ENCODE measurements at places on chromosomes 16 and 17. TPM values are rescaled to one million over a fixed set of nuclear protein-coding genes. Genes with fewer than 3 reads are reported as not detected.

Gene GPR179
- 0.03 TPM for total RNA-seq

Gene MED31
- total RNA-seq: 5.0 TPM

Gene TAT
- not detected for total RNA-seq

Gene KRT36
- not detected for total RNA-seq

Gene PIK3R5
- total RNA-seq: 9.4 TPM

Gene PPY
- total RNA-seq: not detected

Gene CTRB1
- total RNA-seq: not detected

DNA sequence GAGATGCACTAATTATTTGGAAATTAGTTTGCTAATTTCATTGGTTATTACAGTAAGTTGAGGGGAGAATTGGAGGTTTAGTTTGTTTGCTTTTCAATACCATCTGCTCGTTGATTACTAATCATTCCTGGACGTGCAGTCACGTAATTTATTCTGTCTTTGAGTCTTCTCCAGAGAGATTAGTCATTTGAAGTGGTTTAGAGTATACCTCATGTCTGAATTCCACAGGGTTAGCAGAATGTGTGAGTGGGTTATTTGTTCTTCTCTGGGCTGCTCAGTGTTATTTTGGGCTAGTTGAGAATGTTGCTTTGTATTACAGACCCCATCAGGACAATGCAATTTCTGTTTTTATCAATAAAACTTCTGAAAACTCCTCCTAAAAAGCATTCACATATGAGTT lies 265.0 kb downstream of the RBFOX1 start:
- H3K36me3 ChIP-seq: no peaks in the 10 kb centered on the region
- H3K27me3 ChIP-seq: no peaks in the 10 kb centered on the region

- no peak overlapping the region for H3K4me3 ChIP-seq
- no peaks in the 10 kb centered on the region for H3K36me3 ChIP-seq
- H3K4me1 ChIP-seq: peaks cover 41% of the 10 kb centered on the region
- no peak overlapping the region for H3K27ac ChIP-seq
- H3K27me3 ChIP-seq: no peaks in the 10 kb centered on the region
Observed at GRCh38 chr17:50904518-50905459, 38.6 kb upstream of the TOB1 start.

- peaks cover 8% of the 10 kb centered on the region for H3K4me1 ChIP-seq
- H3K27me3 ChIP-seq: no peaks in the 10 kb centered on the region
- H3K36me3 ChIP-seq: no peaks in the 10 kb centered on the region
- H3K27ac ChIP-seq: no peak overlapping the region
- H3K4me3 ChIP-seq: no peak overlapping the region
Observed at GRCh38 chr16:22670551-22671041, 143.4 kb upstream of the HS3ST2 start.

- H3K4me3 ChIP-seq: no peak overlapping the region
- DNase-seq: peak; percentile 81
- H3K36me3 ChIP-seq: peaks cover 3% of the 10 kb centered on the region
- no peaks in the 10 kb centered on the region for H3K4me1 ChIP-seq
- no peaks in the 10 kb centered on the region for H3K27me3 ChIP-seq
Observed at GRCh38 chr16:70738083-70738977, 52.5 kb upstream of the MTSS2 start.

GRCh38 chr17:61400066-61400716 lies 548 bp downstream of the TBX2 start:
- H3K36me3 ChIP-seq: no peaks in the 10 kb centered on the region
- H3K4me3 ChIP-seq: no peak overlapping the region
- no peak overlapping the region for H3K27ac ChIP-seq
- peak; percentile 52 for DNase-seq

DNA sequence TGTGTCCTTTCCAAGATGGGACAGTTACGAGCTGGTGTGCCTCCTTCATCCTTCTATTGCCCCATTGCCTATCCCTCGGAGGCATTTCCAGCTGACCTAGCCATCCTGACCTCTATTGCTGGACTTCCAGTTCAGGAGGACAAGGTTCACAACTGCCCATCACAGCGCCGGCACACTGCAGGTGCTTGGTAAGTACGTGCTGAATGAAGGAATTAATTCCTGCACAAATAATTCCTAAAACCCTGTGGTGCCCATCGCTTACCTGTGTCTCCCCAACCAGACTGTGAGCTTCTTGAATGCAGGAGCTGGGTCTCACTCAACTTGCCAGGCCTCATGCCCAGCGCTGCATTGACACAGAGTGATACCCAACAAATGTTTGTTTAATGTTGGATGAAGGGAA lies 13.0 kb downstream of the ALOX15B start:
- H3K4me1 ChIP-seq: no peaks in the 10 kb centered on the region
- no peak for DNase-seq
- no peaks in the 10 kb centered on the region for H3K36me3 ChIP-seq
- no peak overlapping the region for H3K4me3 ChIP-seq

GRCh38 chr16:50309527-50310307 lies 43.4 kb downstream of the ADCY7 start:
- H3K4me3 ChIP-seq: no peak overlapping the region
- no peaks in the 10 kb centered on the region for H3K27me3 ChIP-seq
- H3K36me3 ChIP-seq: no peaks in the 10 kb centered on the region

DNA sequence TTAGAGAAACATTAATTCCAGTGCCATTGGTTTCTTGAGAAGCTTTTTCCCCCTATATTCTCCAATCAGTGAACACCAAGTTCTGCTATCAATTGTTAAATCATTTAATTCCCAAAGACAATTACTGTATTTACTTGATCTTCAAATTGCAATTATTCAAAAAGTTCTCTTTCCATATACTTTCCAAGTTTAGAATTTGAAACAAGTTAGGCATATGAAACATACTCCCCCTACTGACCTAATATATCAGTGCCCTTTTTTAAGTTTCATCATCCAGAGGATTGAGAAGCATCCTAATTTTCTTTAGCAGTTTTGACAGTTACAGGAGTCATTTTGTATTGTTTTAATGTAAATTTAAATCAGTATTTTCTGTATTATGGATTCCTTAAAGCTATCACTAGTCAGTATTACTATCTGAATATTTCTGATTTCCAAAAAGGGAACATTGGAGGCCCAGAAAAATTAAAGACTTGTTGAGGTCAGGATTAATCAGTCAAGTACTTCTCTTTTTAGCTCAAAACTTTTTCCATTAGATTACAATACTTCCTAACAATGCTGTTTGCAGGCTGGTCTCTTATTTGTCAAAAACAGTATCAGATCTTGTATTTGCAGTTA lies 16.3 kb downstream of the MEIOC start:
- DNase-seq: peak; percentile 45
- no peaks in the 10 kb centered on the region for H3K36me3 ChIP-seq
- no peak overlapping the region for H3K27ac ChIP-seq
- H3K27me3 ChIP-seq: no peaks in the 10 kb centered on the region
- H3K4me3 ChIP-seq: no peak overlapping the region

- no peaks in the 10 kb centered on the region for H3K4me1 ChIP-seq
- H3K36me3 ChIP-seq: no peaks in the 10 kb centered on the region
- no peak overlapping the region for H3K27ac ChIP-seq
Observed at GRCh38 chr16:72131036-72131435, 37.4 kb downstream of the DHX38 start.

GRCh38 chr17:56158915-56159825 lies 5.9 kb downstream of the ANKFN1 start:
- H3K4me3 ChIP-seq: no peak overlapping the region
- no peaks in the 10 kb centered on the region for H3K27me3 ChIP-seq
- H3K36me3 ChIP-seq: no peaks in the 10 kb centered on the region

- H3K4me1 ChIP-seq: peaks cover 13% of the 10 kb centered on the region
- no peak for DNase-seq
- H3K36me3 ChIP-seq: no peaks in the 10 kb centered on the region
Observed at GRCh38 chr17:60095830-60096229, 17.1 kb upstream of the HEATR6 start.

- no peaks in the 10 kb centered on the region for H3K27me3 ChIP-seq
- no peaks in the 10 kb centered on the region for H3K4me1 ChIP-seq
- no peak overlapping the region for H3K4me3 ChIP-seq
- no peak overlapping the region for H3K27ac ChIP-seq
- no peak for DNase-seq
- H3K36me3 ChIP-seq: no peaks in the 10 kb centered on the region
Observed at GRCh38 chr17:6052926-6053325, 17.3 kb upstream of the WSCD1 start.

DNA sequence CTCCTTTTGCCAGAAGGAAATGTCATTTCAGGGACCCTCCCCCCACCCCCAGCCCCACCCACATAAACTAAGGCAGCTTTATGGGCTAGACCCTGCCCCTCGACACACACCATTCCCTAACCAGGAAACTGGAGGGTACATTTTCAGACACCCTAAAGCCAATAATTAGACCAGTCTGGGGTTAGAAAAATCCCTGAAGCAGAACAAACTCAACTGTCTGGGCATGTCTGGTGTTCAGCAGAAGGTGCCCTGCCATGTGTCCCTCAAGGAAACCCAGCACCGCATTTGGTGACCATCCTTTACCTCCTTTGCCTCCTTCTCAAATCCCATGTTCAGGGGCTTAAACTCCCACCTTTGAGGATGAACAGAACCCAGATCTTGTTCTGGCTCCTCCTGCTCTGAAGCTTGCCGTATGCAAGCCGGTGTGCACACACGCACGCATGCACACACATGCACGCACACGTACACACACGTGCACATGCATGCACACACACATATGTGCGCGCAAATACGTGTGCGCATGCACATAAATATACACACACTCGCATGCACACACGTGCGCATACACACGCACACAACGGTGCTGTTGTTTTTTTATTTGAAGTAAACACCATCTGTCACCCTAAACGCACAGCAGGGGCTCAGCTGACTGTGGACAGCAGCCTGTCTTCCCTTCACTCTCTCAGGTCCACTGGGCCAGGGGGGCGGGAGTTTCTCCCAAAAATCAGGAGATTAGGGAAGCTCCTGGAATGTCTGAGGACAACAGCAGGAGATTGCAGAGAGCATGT lies 156.8 kb upstream of the TNRC6C start:
- H3K4me3 ChIP-seq: no peak overlapping the region
- H3K27ac ChIP-seq: no peak overlapping the region
- no peaks in the 10 kb centered on the region for H3K36me3 ChIP-seq
- H3K4me1 ChIP-seq: peaks cover 19% of the 10 kb centered on the region

- no peak for DNase-seq
- H3K4me1 ChIP-seq: no peaks in the 10 kb centered on the region
- no peaks in the 10 kb centered on the region for H3K27me3 ChIP-seq
- H3K27ac ChIP-seq: no peak overlapping the region
Observed at GRCh38 chr17:33396818-33397217, 103.7 kb upstream of the ASIC2 start.

- H3K27me3 ChIP-seq: peaks cover 44% of the 10 kb centered on the region
- no peak for DNase-seq
- H3K4me3 ChIP-seq: no peak overlapping the region
- H3K27ac ChIP-seq: no peak overlapping the region
Observed at GRCh38 chr17:44381810-44382305, 7.6 kb downstream of the ITGA2B start.

DNA sequence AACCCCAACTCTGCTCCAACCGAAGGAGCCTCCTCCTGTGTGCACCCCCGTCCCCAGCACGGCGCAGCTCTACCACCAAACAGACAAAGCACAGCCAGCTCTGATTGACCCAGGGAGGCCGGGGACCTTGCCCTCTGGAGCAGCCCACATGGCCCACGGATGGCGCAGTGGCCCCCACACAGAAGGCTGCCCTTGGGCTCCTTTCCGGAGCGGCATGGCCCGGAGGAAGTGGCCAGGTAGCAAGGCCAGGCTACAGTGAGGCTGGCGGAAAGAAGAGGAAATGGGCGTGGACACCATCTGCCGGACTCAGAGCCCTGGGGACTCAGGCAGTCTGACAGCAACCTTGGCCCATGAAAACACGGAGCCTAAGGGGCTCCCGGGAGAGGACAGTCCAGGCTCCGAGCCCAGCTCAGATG lies 19.9 kb upstream of the ZC3H18 start:
- no peaks in the 10 kb centered on the region for H3K36me3 ChIP-seq
- no peak for DNase-seq
- no peaks in the 10 kb centered on the region for H3K27me3 ChIP-seq
- H3K4me1 ChIP-seq: no peaks in the 10 kb centered on the region

GRCh38 chr16:17423221-17423620 lies 47.5 kb downstream of the XYLT1 start:
- no peaks in the 10 kb centered on the region for H3K27me3 ChIP-seq
- H3K4me1 ChIP-seq: peaks cover 13% of the 10 kb centered on the region
- no peak overlapping the region for H3K4me3 ChIP-seq
- peak; percentile 50 for DNase-seq
- peak overlapping the region; percentile 80 for H3K27ac ChIP-seq

GRCh38 chr17:72125742-72126141 lies 4.9 kb downstream of the SOX9 start:
- H3K36me3 ChIP-seq: no peaks in the 10 kb centered on the region
- no peak overlapping the region for H3K4me3 ChIP-seq
- no peak overlapping the region for H3K27ac ChIP-seq
- no peak for DNase-seq
- peaks cover 59% of the 10 kb centered on the region for H3K4me1 ChIP-seq

- no peak overlapping the region for H3K27ac ChIP-seq
- H3K4me1 ChIP-seq: no peaks in the 10 kb centered on the region
- H3K36me3 ChIP-seq: no peaks in the 10 kb centered on the region
- H3K27me3 ChIP-seq: peaks cover 58% of the 10 kb centered on the region
- no peak overlapping the region for H3K4me3 ChIP-seq
Observed at GRCh38 chr17:61392679-61393078, 7.0 kb upstream of the TBX2 start.

- H3K27ac ChIP-seq: no peak overlapping the region
- DNase-seq: peak; percentile 56
- H3K36me3 ChIP-seq: no peaks in the 10 kb centered on the region
- no peaks in the 10 kb centered on the region for H3K27me3 ChIP-seq
- no peaks in the 10 kb centered on the region for H3K4me1 ChIP-seq
Observed at GRCh38 chr17:79549141-79549915, 61.5 kb downstream of the RBFOX3 start.

DNA sequence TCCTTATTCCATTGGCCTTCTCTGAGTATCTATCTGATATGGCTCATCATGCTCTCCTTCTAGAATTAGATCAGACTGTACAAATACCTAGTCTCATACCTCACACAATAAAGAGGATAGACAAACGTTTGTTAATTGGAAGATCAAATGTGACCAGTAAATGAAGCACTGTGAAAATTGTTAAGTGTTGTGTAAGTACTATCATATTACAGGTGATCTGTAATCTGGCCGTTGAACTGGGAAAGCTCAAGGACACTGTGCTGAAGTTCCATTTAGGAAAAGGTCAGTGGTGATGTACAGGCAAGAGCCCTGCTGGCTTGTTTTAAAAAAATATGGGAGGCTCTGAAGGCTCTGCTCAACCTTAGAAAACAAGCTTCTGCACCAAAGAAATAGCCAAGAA lies 38.5 kb upstream of the CORO6 start:
- no peaks in the 10 kb centered on the region for H3K27me3 ChIP-seq
- no peaks in the 10 kb centered on the region for H3K36me3 ChIP-seq
- H3K4me1 ChIP-seq: peaks cover 3% of the 10 kb centered on the region

DNA sequence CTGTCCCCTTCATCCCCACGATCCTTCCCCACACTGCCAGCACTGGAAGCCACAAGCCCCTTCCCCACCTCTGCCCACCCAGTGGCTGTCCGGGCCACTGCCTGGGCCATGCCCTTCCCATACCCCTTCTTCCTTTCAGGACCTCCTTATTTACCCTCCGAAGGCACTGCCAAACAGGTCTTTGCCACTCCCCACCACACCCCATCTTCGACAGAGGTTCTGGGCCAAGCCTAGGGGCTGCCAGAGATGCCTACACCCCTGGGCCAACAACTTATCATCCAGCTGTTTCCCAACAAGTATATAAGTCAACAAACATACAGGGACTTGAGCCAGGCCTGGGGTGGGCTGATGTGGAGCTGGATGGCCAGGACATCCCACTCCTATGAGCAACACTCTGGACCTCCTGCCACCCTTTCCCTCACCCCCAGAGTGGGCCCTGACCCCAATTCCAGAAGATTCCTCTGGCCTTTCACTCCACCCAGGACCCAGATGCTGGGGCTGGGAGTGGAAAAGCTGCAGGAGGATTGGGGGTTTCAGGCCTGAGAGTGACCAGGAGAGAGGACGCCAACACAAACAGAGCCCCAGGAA lies 1.5 kb upstream of the PPP1R1B start:
- peaks cover 84% of the 10 kb centered on the region for H3K27me3 ChIP-seq
- H3K27ac ChIP-seq: no peak overlapping the region
- peaks cover 34% of the 10 kb centered on the region for H3K4me1 ChIP-seq
- no peak overlapping the region for H3K4me3 ChIP-seq
- H3K36me3 ChIP-seq: no peaks in the 10 kb centered on the region

Measured in GM23338 (cell line).